ENCODE measurements at places on chromosomes 7 and 10.

- no peak for DNase-seq
These were observed 846 bp downstream of the MINPP1 start for GRCh38 chr10:87505366-87506111.

- DNase-seq, result no peak
These were observed 297.8 kb upstream of the ZNF32 start for GRCh38 chr10:43946445-43946844.

- DNase-seq, result no peak
These were observed 6.9 kb downstream of the KLF6 start for GRCh38 chr10:3777981-3778691.

- peak; percentile 37 for DNase-seq
These were observed 48.8 kb upstream of the CARD11 start for GRCh38 chr7:3092468-3092867.

DNA sequence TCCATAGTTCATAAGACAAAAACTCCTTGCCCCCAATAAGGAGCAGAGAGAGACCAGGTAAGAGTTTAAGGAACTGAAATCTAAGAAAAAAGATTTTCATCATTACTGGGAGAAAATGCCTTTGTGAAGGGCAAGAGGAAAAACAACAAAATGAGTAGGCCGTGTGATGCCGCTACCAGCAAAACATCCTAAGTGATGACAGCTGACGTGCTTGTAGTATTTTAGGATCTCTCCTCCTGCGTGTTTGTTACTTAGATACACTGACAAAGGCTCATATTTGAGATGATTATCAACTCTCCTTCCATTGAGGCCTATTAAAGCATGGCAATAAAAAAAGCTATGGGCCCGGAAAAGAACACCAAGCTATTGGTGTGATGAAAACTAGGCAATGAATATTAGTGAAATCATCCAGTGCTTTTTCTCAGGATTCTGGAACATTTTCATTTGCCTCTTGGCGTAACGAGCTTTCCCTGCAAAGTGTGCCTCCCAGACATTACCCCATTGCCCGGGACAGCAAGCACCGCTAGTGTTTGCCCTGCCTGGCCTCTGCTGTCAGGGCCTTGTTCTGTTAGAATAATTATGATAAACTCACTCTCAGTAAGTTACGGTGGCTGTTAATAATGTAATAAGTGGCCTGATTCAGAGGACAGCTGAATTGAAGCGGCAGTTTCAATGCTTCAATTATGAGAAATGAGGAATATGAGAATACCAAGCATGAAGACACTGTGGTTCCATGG is 36.8 kb upstream of the ITPRID1 start:
- no peak for DNase-seq

DNA sequence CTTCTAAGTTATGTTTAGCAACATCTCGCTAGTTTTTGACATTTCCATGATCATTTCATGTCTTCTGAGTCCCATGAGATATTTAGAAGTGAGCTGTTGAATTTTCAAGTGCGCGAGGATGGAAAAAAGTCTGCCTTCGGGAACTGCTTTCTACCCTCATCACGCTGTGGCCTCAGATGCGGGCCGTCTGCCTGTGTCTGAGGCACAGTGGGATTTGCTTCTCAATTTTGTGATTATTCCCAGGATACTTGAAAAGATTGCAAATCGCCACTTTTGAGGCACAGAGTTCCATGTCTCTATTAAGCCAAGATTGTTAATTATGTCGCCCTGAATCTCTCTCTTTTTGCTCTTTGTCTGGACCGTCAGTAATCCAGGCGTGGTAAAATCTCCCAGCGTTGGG is 30.8 kb upstream of the NKX6-2 start:
- no peak for DNase-seq

DNA sequence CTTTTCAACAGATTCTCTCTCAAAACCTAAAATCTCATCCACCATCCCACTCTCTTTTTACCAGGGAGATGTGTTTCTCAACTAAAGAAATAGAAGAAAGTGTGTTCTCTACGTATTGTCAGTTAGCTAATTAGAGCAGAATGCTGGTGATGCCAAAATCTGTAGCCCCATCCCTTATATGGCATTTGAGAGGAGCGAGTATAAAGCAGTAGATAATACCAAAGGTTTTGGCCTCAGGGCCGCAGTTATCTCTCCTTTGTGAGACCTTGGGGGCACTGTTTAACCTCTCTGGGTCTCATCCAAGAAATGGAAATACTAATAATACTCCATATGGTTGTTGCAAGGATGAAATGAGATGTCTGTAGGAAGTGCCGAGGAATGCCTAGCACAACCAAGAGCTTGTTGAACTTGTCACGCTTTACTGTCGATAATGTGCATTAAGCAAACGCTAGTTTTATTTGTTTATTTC is 456 bp upstream of the DLD start:
- no peak for DNase-seq

DNA sequence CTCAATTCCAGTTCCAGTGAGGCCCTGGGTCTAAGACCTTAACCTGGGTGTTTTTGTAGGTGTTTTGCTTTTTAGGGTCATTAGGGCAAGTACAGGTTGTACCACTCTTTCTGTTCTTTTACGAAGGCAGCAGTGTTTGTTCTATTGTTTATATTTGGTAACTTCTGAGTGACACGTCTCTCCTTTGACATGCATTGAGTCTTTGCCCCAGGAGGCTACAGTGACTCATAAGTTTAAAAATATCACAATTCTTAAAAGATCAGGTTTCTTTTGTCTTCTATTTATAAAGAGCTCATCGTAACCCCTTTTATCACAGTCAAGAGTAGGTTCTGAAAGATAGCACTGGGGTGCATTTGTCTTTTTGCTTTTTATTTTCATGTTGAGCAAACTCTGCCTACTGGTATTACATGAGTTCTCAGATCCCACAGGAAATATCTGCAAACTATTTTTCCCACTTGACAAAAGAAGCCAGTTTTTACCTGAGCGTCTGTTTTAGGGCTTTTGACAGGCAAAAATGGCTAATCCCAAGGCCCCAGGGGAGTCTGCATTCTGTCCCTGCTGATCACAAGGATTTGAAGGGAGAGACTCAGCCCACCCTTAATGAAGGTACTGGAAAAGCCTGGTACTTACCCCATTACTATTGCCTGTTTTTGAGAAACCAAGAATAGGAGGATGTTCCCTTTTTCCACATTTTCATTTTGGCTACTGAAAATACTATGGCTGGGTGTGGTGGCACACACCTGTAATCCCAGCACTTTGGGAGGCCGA is 7.9 kb downstream of the NUDT13 start:
- DNase-seq, result no peak

- DNase-seq, result no peak
These were observed 115.0 kb downstream of the PLXDC2 start for GRCh38 chr10:19930936-19931893.

DNA sequence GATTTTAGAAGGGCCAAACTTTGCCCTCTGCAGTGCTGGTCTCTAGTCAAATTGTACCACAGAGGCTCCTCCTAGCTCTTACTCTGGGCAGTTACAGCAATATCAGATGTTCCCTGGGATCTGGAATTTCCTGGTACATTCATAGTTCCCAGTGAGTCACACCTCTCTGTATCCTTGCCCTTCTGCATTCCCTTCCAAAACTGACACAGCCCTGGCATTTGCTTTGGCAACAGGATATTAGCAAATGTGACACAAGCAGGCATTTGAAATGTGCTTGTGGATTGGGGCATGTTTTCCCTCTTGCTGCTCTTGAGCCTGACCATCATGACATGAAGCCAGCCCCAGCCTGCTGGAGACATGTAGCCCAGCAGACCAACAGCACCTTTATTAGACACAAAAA is 284.7 kb upstream of the AKR1E2 start:
- no peak for DNase-seq

- DNase-seq, result no peak
These were observed 191.0 kb downstream of the MAD1L1 start for GRCh38 chr7:2041496-2042367.

DNA sequence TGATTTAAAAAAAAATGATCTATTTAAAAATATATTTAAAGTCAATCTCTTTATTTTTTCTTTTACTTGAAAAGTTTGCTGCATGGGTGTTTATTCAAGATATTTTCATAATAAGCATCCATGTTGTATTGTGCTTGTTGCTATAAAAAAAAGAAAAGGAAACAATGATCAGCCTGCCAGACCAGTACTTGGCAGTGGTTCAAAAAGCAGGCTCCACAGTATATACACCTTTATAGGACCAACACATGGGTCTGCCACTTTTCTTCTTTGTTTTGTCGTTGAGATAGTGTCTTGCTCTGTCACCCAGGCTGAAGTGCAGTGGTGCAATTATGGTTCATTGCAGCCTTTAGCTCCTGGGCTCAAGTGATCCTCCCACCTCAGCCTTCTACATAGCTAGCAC is 228.0 kb downstream of the TWIST1 start:
- DNase-seq, result no peak

DNA sequence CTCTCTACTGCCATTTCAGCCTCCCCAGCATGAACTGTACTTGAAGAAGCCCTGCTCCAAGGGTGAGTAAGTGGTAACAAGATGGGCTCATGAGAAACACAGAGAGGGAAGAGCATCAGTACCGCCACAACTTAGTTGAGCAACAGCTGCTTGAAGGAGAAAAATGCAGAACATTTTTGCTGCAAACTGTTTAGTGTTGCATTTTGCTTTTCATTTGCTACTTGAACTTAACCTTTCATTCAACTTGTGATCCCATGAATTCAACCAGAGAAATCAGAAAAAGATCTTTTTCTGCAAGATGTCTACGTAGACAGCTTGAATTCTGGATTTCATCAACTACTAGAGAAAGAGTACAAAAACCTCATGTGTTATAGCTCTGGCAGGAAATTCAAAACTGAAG is 40.7 kb downstream of the ANK3 start:
- DNase-seq, result no peak

GRCh38 chr10:3199488-3199887 is 26.9 kb upstream of the PITRM1 start:
- DNase-seq, result no peak

GRCh38 chr7:122983261-122983660 is 12.2 kb downstream of the TAS2R16 start:
- DNase-seq, result no peak

GRCh38 chr7:143967398-143967797 is 12.8 kb downstream of the OR2F1 start:
- no peak for DNase-seq

DNA sequence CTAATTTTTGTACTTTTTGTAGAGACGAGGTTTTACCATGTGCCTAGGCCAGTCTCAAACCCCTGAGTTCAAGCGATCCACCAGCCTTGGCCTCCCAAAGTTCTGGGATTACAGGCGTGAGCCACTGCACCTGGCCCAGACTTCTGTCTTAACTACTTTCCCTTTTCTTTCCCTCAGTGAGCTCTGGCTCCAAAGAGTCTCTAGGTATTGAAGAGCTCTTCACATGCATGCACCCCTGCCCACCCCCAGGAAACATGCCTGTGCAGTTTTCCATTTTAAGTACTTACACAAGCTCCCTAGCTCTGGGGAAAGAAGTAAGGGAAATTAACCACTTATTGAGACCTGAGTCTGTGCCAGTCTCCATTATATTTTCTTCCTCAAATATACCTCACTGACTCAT is 2.0 kb downstream of the MYOZ1 start:
- DNase-seq, result no peak

DNA sequence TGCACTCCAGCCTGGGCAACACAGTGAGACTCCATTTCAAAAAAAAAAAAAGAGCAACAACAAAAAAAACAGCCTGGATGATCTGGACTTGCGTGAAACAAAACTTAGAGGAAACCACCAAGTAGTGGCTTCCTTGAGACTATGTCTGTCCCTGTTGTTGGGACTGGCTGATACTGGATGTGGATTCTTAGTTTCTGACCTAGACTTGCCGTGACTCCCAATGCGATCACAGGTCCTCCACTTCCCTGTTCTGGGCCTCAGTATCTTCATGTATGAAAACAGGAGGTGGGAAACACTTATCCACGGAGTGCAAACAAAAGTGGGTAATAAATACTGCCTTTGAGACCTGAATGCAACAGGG is 125.7 kb downstream of the PRPF18 start:
- DNase-seq, result no peak

GRCh38 chr10:11475831-11476434 is 135.5 kb downstream of the USP6NL start:
- no peak for DNase-seq

DNA sequence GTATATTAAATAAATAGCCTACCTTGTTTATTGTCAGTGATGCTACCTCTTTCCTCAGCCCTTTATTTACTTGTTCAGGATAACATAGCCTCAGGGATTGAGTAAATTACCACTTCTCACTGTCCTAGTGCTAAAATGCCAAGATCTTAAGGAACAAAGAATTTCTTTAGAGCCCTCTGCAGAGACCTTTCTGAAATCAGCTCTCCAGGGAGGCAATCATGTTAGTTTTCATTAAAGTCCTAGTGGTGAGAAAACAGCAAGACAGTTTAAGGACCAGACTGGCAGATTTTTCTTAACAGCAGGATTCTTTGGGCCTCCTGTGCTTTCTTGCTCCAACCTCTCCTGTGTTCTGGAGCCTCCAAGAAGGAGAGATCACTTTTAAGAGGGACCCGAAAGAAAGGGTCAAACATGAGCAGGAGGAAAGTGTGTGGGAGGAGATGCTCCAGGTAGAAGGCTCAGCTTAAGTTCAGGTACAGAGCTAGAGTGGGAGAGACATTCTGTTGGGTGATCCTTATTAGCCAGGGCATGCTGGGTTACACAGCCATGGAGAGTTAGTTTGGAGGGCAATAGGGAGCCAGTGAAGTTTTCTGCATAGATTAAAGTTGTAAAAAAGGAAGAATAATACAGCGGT is 1.2 kb upstream of the PLCE1 start:
- no peak for DNase-seq

- no peak for DNase-seq
These were observed 61.1 kb upstream of the SEM1 start for GRCh38 chr7:96770758-96771157.

- no peak for DNase-seq
These were observed 337.6 kb downstream of the CCSER2 start for GRCh38 chr10:84665883-84666463.

DNA sequence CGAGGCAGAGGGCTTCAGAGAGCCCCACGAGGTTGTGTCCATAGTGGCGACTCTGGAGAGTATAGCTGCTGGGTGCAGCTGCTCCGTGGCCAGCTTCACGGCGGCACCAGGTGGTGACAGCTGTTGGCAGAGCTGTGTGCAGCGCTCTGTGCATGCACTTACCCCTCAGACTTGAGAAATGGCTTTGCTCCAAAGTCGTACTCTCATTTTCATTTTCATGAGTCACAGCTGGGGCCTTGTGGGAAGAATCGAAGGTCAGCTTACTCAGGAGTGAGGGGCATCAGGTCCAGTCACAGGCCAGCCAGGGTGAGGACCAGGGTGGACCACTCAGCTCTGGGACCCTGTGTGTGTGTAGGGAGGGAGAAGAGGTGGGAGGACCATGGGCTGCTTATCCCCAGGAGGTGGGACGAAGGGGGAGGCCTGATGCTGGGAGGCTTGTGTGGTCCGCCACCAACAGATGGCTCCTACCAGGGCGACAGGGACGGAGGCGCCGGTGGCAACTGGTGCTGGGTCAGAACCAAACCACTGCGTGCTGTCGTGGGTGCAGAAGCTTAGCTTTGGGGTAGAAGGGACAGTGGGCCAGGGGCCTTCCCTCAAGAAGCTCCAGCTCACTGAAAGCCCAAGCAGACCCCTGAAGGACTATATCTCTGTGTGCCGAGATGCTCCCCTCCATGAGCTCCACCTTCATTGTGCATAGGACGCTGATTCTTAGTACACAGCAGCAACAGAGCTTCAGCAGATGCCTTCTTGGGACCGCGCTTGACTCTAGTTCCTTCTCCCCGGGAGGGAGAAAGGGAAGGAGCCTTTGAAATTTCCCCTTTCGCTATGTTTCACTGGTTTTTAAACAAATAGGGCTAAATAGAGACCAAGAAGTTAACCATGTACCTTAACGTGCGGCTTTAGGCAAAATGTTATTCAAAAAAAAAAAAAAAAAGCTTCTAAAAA is 225.0 kb downstream of the CELF2 start:
- no peak for DNase-seq

GRCh38 chr7:101096331-101096956 is 11.2 kb downstream of the TRIM56 start:
- no peak for DNase-seq

- DNase-seq, result peak; percentile 42
These were observed 792 bp downstream of the ZNF746 start for GRCh38 chr7:149496642-149497391.
